ENCODE measurements at places on chromosomes 5 and 9.

GRCh38 chr5:20572614-20573013, 584.6 kb upstream of the CDH18 start:
- no peaks in the 10 kb centered on the region for H3K27me3 ChIP-seq
- H3K36me3 ChIP-seq = no peaks in the 10 kb centered on the region
- H3K4me1 ChIP-seq = no peaks in the 10 kb centered on the region

- H3K27me3 ChIP-seq = peaks cover 14% of the 10 kb centered on the region
- H3K4me3 ChIP-seq = peak overlapping the region; percentile 59
- peaks cover 32% of the 10 kb centered on the region for H3K4me1 ChIP-seq
- no peaks in the 10 kb centered on the region for H3K36me3 ChIP-seq
These were observed 1.4 kb downstream of the PCDH1 start for GRCh38 chr5:141876628-141877355.

GRCh38 chr5:53381-54174, 38.4 kb upstream of the PLEKHG4B start:
- peak overlapping the region; percentile 30 for H3K27ac ChIP-seq
- H3K4me3 ChIP-seq = peak overlapping the region; percentile 50
- H3K27me3 ChIP-seq = no peaks in the 10 kb centered on the region
- DNase-seq = no peak
- H3K4me1 ChIP-seq = peaks cover 20% of the 10 kb centered on the region

DNA sequence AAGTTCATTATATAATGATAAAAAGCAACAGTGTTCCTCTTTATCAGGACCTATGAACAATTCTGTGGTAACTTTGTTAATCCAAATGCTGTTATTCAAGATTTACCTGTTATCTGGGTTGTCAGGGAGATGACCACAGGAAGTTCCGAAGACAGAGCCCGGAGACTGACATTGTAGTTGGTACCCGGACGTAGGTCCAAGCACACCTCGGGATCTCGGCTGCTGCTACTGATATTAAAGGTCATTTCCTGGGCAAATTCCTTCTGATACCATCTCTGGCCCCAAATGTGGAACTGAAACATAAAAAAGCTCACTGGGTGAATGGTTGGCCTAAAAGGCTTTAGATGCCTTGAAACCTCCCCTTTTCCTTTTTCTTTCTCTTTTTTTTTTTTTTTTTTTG, 96.7 kb downstream of the SUSD1 start:
- no peaks in the 10 kb centered on the region for H3K27me3 ChIP-seq
- H3K27ac ChIP-seq = no peak overlapping the region
- no peak overlapping the region for H3K4me3 ChIP-seq
- no peak for DNase-seq
- no peaks in the 10 kb centered on the region for H3K36me3 ChIP-seq

DNA sequence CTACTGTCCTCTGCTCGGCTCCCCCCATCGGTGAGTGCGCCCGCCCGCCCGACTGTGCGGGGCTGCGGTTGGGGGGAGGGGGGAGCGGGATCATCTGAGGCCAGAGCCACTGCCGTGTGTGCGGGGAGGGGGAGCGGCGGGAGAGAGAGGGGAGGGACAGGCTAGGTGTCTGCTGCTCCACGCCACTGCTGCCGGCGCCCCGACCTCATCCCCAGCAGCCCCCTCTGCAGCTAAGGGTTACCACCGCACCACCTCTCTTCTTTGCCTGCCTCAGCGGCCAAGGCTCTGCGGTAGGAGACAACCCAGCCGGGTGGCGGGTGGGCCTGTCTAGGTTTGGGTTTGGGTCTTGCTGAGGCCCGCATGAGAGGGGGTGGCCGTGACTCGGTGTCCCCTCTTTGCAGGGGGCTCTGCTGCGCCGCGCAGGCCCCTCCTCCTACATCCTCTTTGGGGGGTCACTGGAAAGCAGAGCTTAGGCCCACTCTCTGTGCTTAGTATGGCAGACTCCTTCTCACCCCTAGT, 670 bp upstream of the PURA start:
- peak overlapping the region; percentile 95 for H3K27ac ChIP-seq
- DNase-seq = no peak
- H3K4me1 ChIP-seq = peaks cover 79% of the 10 kb centered on the region
- peak overlapping the region; percentile 70 for H3K4me3 ChIP-seq
- no peaks in the 10 kb centered on the region for H3K36me3 ChIP-seq

GRCh38 chr5:52638732-52639131, 149.0 kb upstream of the ITGA1 start:
- no peak overlapping the region for H3K27ac ChIP-seq
- no peak overlapping the region for H3K4me3 ChIP-seq
- no peaks in the 10 kb centered on the region for H3K4me1 ChIP-seq
- no peak for DNase-seq
- no peaks in the 10 kb centered on the region for H3K36me3 ChIP-seq

DNA sequence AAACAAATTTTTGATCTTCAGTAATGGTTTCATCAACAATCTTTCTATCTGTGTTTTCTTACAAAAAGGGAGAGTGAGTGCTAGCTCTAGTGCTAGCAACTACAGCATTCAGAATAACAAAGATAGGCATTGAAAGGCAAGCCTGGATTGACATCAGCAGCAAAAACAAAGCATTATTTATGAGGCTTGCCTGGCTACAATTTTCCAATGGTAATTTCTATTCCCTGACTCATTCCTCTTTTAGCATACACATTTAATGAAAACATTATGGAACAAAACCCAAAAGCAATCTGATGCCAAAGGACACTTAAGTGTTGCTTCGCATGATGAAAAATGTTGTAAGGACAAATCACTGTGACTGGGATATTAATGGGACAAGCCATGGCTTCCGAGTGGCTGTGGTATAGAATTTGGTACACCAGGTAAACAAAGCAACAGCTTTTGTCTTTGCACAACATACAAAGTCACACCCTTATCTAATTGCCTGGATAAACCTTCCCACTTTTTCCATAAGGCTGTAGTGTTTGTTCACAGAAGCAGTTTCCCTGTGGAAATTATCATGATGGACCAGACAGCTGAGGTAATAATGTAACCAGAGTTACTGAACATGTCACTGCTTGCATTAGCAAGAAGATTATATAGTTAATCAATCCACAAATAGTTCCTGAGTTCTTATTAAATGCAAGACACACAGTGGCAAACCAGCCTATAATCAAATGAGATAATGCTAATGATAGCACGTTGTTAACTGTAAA, 179.8 kb upstream of the EDIL3 start:
- H3K27ac ChIP-seq = no peak overlapping the region
- H3K4me1 ChIP-seq = no peaks in the 10 kb centered on the region
- no peaks in the 10 kb centered on the region for H3K36me3 ChIP-seq
- no peak for DNase-seq

GRCh38 chr9:34179213-34180136, 632 bp downstream of the UBAP1 start:
- H3K4me1 ChIP-seq = peaks cover 19% of the 10 kb centered on the region
- DNase-seq = no peak
- no peaks in the 10 kb centered on the region for H3K36me3 ChIP-seq
- no peaks in the 10 kb centered on the region for H3K27me3 ChIP-seq

DNA sequence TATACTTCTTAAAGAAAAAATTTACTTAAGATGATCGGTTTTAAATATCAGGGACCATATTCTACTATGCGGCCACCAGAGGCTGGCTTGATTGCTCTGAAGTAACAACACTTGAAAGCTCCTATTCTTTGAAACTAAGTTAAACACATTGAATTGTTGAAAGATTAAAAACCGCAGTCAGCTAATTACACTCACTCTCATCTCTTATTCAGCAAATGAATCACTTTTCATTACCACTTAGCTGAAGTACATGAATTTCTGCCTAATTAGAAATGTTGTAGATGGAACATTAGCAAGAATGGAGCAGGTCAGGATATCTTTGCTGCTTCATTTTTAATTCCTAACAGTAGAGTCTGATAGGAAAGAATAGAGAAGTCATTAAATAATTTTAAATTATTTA, 42.3 kb downstream of the LSM11 start:
- no peaks in the 10 kb centered on the region for H3K27me3 ChIP-seq
- H3K27ac ChIP-seq = no peak overlapping the region
- H3K4me3 ChIP-seq = no peak overlapping the region
- no peak for DNase-seq
- H3K36me3 ChIP-seq = peaks cover 16% of the 10 kb centered on the region
- no peaks in the 10 kb centered on the region for H3K4me1 ChIP-seq

GRCh38 chr5:33738097-33738496, 153.7 kb downstream of the ADAMTS12 start:
- DNase-seq = no peak
- H3K4me1 ChIP-seq = no peaks in the 10 kb centered on the region
- H3K27ac ChIP-seq = no peak overlapping the region
- H3K36me3 ChIP-seq = no peaks in the 10 kb centered on the region

DNA sequence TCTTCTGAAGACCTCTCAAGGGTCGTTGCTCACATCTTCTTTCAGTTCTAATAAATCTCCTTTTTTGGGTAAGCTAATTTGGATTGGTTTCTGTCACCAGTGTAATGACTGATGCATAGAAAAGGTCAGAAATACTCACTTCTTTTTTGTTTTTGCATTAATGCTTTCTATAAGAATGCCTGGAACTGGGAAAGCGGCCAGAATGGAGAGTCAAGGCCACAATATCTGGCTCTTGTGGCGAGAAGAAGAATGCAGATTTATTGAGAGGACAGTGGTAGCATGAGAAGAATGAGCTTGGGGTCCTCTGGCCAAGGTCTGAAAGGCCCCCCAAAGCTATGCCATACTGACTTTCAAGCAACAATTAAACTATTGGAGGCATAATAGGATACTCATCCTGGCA, 88.0 kb upstream of the SLC12A2 start:
- no peak for DNase-seq
- H3K4me1 ChIP-seq = peaks cover 7% of the 10 kb centered on the region
- no peak overlapping the region for H3K4me3 ChIP-seq
- no peaks in the 10 kb centered on the region for H3K27me3 ChIP-seq
- no peaks in the 10 kb centered on the region for H3K36me3 ChIP-seq

GRCh38 chr9:117156144-117156688, 258.6 kb downstream of the ASTN2 start:
- no peaks in the 10 kb centered on the region for H3K36me3 ChIP-seq
- no peak for DNase-seq
- no peaks in the 10 kb centered on the region for H3K27me3 ChIP-seq

DNA sequence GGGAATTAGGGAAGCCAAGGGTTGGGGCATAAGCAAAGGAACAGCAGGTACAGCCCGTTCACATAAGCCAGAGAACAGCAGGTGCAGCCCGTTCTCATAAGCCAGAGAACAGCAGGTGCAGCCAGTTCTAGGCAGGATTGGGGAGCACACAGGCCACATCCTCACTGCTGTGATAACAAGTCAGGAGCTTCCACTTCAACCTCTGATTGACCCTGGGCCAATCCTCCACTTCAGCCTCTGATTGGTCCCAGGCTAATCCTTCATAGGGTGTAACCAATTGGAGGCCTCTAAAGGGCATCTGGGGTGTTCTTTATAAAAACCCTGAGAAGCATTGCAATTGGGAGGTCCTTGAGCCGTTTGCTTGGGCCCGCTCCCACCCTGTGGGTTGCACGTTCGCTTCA, 27.5 kb downstream of the CEL start:
- no peak for DNase-seq
- H3K27me3 ChIP-seq = no peaks in the 10 kb centered on the region
- H3K4me1 ChIP-seq = no peaks in the 10 kb centered on the region
- H3K27ac ChIP-seq = no peak overlapping the region
- no peaks in the 10 kb centered on the region for H3K36me3 ChIP-seq

DNA sequence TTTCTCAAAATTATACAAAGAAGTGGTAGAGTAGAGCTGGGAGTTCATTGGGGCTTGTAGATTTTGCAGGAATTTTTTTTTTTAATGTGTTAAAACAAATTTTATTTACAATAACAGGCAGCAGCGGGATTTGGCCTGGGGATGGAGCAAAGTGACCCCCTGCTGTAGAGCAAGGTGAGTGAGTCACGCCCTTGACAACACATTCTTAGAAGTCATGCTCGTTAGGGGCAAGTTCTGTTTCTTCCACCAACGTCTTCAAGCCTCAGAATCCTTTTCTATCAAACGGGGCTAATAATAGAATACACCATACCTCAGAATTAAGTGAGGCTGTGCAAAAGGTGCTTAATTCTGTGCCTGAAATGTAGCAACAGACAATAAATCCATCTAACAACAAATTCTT, 1.1 kb upstream of the ANKDD1B start:
- H3K36me3 ChIP-seq = no peaks in the 10 kb centered on the region
- H3K27ac ChIP-seq = no peak overlapping the region
- H3K4me3 ChIP-seq = no peak overlapping the region

- no peaks in the 10 kb centered on the region for H3K27me3 ChIP-seq
- no peaks in the 10 kb centered on the region for H3K36me3 ChIP-seq
- H3K4me1 ChIP-seq = peaks cover 18% of the 10 kb centered on the region
- no peak overlapping the region for H3K4me3 ChIP-seq
- DNase-seq = no peak
These were observed 74.9 kb upstream of the NIPAL4 start for GRCh38 chr5:157384971-157385709.

DNA sequence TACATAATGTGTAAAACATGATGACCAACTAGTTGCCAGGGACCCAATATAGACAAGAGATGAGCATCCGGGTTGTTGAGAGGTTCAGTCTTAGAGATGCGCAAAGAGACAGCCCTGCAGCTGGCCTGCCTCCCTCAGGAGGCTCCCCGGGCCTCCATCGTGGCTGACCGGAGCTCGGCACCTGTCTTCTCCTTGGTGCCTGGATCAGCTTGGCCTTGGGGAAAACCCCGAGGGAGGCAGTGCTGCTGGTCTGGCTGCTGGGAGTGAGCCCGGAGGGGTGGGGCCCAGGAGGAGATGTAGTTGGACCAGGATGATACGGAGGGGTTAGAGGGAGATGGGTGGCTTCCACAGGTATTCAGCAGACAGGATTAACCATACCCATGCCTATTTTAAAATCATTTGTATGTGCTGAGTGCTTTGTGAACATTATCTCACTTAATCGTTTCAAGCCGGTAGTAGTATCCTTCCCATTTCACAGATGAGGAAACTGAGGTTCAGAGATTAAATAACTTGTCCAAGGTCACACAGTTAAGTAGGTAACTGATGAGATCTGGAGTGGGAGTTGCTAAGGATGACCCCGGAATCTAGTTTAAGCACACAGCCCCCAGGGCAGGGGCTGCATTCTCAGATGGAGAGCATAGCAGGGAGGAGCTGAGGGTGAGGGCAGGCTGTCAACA, 173.8 kb downstream of the COL23A1 start:
- no peak overlapping the region for H3K27ac ChIP-seq
- H3K4me3 ChIP-seq = no peak overlapping the region
- H3K27me3 ChIP-seq = no peaks in the 10 kb centered on the region
- no peaks in the 10 kb centered on the region for H3K36me3 ChIP-seq
- no peak for DNase-seq

GRCh38 chr5:121975294-121975693, 13.5 kb downstream of the SRFBP1 start:
- H3K4me1 ChIP-seq = peaks cover 11% of the 10 kb centered on the region
- H3K27ac ChIP-seq = no peak overlapping the region
- H3K27me3 ChIP-seq = no peaks in the 10 kb centered on the region
- H3K4me3 ChIP-seq = no peak overlapping the region
- DNase-seq = no peak

GRCh38 chr9:34573599-34574325, 15.8 kb downstream of the CNTFR start:
- H3K4me1 ChIP-seq = peaks cover 8% of the 10 kb centered on the region
- H3K27ac ChIP-seq = no peak overlapping the region
- no peak for DNase-seq
- no peak overlapping the region for H3K4me3 ChIP-seq
- H3K36me3 ChIP-seq = no peaks in the 10 kb centered on the region

- H3K36me3 ChIP-seq = no peaks in the 10 kb centered on the region
- no peak overlapping the region for H3K27ac ChIP-seq
- H3K27me3 ChIP-seq = no peaks in the 10 kb centered on the region
- H3K4me1 ChIP-seq = peaks cover 7% of the 10 kb centered on the region
These were observed 77.8 kb downstream of the BAAT start for GRCh38 chr9:101307051-101307450.

Measured in vagina (tissue), 2 donors.